CD4-positive, alpha-beta memory T cell (primary cell): ENCODE measurements at places on chromosomes 6 and 20. TPM values are rescaled to one million over a fixed set of nuclear protein-coding genes. Genes with fewer than 3 reads are reported as not detected.

DNA sequence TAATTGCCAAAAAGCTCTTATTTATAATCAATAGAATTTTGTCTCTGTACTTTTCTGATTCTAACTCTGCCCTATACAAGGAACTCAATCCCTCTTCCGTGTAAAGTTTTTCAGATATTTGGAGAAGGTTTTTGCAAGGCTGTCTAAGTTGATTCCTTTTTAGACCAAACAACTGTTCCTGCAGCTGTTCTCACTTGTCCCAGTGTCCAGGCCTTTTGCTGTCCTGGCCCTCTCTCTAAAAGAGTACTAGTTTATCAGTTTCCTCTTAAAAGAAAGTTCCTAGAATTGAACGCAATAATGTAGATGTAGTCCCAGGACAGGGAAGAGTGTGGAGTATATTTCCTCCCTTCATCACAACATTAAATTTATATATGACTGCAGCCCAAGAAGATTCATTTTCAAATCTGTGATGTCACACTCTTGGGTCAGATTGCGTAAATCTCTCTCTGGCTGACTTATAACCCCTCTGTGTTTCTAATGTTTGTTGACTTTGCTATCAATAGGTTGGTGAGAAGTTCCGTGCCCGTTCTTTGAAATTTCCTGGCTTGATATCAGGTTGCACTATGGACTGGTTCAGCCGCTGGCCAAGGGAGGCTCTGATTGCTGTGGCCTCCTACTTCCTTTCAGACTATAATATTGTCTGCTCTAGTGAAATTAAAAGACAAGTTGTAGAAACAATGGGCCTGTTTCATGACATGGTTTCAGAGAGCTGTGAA is 139.4 kb upstream of the GLP1R start:
- no peak for DNase-seq

The BPIFB4 gene
- polyA plus RNA-seq: not detected

The SNAI1 gene
- polyA plus RNA-seq: 0.60 TPM

- no peak for DNase-seq
Measured at GRCh38 chr20:62291251-62292066, 11.3 kb upstream of the ADRM1 start.

- DNase-seq: no peak
Measured at GRCh38 chr6:138371452-138371711, 6.3 kb upstream of the SMIM28 start.

The CYP39A1 gene
- polyA plus RNA-seq: not detected
